ENCODE measurements at places on chromosomes 3 and 15. TPM values are rescaled to one million over a fixed set of nuclear protein-coding genes. Genes with fewer than 3 reads are reported as not detected.
A peak's percentile ranks its signal among the peaks of the same experiment; 100 is the strongest.

TRH gene
- not detected for total RNA-seq

USP19 gene
- 109 TPM for total RNA-seq

- DNase-seq: peak; percentile 96
Observed at GRCh38 chr3:5122030-5122740, at the start of gene ARL8B. Gene ARL8B (plus strand): TSS chr3:5122292. CDS start chr3:5122466, 174 bp downstream.

FRMD4B gene
- 4.0 TPM for total RNA-seq

CASR gene
- not detected for total RNA-seq

PATL2 gene
- total RNA-seq: 0.88 TPM

GRCh38 chr3:13883681-13884080, 3.8 kb upstream of the WNT7A start:
- no peak for DNase-seq

UPK1B gene
- total RNA-seq: not detected

DNA sequence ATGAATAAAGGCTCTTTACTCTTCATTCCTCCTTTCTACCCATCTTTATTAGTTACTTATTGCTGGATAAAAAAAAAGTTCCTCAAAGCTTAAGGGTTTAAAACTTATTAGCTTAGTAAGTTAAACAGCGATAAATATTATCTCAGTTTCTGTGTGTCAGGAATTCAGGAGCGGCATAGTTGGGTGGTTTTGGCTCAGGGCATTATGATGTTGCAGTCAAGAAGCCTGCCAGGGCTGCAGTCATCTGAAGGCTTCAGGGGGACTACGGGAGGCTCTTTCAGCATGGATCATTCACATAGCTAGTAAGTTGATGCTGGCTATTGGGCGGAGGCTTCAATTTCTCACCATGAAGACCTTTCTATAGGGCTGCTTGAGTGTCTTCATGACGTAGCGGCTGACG, 1.9 kb upstream of the DLG1 start:
- no peak for DNase-seq

GRCh38 chr15:40282869-40283614, at the start of gene ANKRD63:
Gene ANKRD63 (minus strand): TSS chr15:40283064. CDS start chr15:40282586, 478 bp downstream.
- no peak for DNase-seq

GRCh38 chr3:12875857-12876836, 34.8 kb upstream of the RPL32 start:
- DNase-seq: peak; percentile 69

BCHE gene
- 0.87 TPM for total RNA-seq

- no peak for DNase-seq
Observed at GRCh38 chr3:114451561-114452018, 157.8 kb downstream of the TIGIT start.

GRCh38 chr15:92714077-92714476, 58.5 kb upstream of the FAM174B start:
- DNase-seq: no peak

- no peak for DNase-seq
Observed at GRCh38 chr3:5972586-5972985, 785.1 kb downstream of the EDEM1 start.

- no peak for DNase-seq
Observed at GRCh38 chr15:83657549-83657948, 3.6 kb downstream of the ADAMTSL3 start.

- DNase-seq: no peak
Observed at GRCh38 chr15:23074684-23075083, 35.3 kb upstream of the TUBGCP5 start.

GRCh38 chr3:155712008-155712407, 32.9 kb downstream of the PLCH1 start:
- no peak for DNase-seq

GRCh38 chr3:184610245-184610871, 48.8 kb downstream of the EPHB3 start:
- DNase-seq: no peak

PLCH1 gene
- total RNA-seq: not detected

SAXO2 gene
- 4.2 TPM for total RNA-seq

DNA sequence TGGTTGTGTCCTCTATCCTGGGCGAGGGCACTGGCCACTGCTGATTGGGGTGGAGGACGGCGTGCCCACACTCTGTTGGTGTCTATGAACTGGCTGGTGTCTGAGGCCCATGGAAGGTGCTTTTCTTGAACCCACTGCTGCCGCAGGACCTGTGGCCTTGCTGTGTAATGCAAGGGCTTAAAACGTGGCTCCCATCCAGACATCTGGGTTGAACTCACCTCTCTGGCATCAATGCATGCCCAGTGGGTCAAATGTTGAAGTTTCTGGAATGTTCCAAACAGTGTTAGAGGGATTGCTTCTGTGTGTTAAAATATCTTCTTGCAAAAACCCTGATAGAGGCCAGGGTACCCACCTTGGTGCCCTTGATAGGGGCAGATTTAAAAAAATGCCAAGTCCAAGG, 42.6 kb downstream of the FAM3D start:
- DNase-seq: no peak

DNA sequence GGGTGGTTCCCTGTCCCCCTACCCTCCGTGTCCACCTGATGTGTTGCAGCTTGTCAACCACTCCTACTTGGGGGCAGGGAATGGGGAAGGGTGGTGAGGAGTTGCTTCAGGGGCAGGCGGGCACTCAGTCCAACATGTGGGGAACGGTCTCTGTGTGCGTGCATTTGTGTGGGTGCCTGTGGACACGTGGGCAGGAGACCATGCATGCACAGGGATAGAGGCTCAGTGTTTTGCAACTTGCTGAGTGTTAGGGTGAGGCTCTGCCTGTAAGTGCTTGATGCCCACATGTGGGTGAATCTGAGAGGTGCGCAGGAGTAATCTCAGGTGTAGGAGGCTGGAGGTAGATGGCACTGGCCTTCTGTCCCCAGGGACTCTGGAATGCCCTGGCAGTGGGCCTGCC, 24.4 kb upstream of the TMEM115 start:
- no peak for DNase-seq

- no peak for DNase-seq
Observed at GRCh38 chr3:129793319-129793718, 100.2 kb downstream of the TMCC1 start.

DNA sequence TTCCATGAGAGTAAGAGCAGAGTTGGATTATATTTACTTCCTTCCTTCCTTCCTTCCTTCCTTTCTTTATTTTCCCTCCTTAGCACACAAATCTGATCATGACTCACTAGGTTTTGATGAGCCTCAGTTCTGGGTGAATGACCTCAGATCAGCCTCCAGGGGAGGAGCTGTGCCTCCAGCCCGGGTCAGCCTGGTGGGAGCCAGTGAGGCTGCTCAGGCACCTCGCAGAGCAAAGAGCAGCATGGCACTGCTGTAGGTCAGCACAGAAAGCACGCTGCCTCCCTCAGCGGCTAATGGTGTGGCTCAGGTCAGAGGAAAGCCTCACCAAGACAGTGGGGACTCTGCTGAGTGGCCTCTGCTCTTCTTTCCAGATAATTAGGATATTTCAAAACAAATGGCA, 108.5 kb downstream of the SYNPR start:
- no peak for DNase-seq

ZWILCH gene
- total RNA-seq: 2.3 TPM

GRCh38 chr3:109910772-109911171, 573.4 kb upstream of the DPPA4 start:
- no peak for DNase-seq

IGSF10 gene
- total RNA-seq: 0.06 TPM

GRCh38 chr3:185693985-185694653, 108.0 kb downstream of the SENP2 start:
- DNase-seq: no peak

PLCD1 gene
- 2.4 TPM for total RNA-seq

GTF2A2 gene
- total RNA-seq: 100 TPM

GRCh38 chr3:82236257-82236656, 474.8 kb upstream of the GBE1 start:
- DNase-seq: no peak

- DNase-seq: no peak
Observed at GRCh38 chr3:29099296-29099695, 181.6 kb upstream of the RBMS3 start.

- peak; percentile 73 for DNase-seq
Observed at GRCh38 chr15:31372635-31373091, 46.0 kb downstream of the KLF13 start.

DNA sequence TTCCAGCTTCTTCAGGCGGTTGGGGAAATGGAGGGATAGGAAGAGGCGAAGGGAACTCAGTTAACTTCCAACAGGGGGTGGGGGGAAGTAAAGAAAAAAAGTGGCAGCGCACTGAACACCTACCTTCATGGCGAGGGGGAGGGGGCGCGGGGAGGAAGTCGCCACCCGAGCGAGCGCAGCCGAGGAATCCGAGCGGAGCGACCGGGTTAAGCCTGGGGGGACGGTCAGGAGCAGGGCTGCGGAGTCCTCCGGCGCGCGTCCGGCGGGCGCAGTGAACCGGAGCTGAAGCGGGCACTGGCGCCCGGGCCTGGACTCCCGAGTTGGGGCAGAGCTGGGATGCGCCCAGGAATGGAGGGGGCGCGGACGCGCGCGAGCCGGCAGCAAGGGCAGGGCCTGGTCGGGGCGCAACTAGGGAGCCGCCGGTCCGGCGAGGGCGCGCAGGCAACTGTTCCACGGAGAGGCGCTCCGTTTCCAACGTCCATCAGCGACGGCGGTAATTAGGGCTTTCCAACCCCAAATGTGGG, at the start of gene WNT5A:
WNT5A (minus strand) TSS at position 450 of the 524 bp plus-strand sequence; CDS start at position 129, 321 bp downstream.
- peak; percentile 39 for DNase-seq

- DNase-seq: no peak
Observed at GRCh38 chr3:30305021-30305420, 301.4 kb upstream of the TGFBR2 start.

SLC22A14 gene
- total RNA-seq: 0.08 TPM

GRCh38 chr3:188664795-188665194, 507.0 kb upstream of the TPRG1 start:
- no peak for DNase-seq

DNA sequence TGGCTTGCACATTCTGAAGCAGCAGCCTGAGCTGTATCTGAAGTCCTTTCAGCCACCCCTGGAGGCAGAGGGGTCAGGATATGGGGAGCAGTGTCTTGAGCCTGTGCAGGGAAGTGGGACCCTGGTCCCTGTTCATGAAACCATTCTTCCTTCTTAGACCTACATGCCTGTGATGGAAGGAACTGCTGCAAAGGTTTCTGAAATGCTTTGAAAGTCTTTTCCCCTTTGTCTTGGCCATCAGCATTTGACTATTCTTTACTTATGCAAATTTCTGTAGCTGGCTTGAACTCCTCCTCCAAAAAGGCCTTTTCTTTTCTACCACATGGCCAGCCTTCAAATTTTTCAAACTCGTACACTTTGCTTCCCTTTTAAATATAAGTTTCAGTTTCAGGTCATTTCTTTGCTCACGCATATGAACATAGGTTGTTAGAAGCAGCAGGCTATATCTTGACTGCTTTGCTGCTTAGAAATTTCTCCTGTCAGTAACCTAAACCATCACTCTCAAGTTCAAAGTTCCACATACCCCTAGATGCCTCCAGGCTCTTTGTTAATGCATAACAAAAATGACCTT, 62.3 kb downstream of the GALK2 start:
- no peak for DNase-seq

RPLP1 gene
- total RNA-seq: 2,300 TPM

- no peak for DNase-seq
Observed at GRCh38 chr15:65910341-65910740, 41.0 kb downstream of the RAB11A start.

DNA sequence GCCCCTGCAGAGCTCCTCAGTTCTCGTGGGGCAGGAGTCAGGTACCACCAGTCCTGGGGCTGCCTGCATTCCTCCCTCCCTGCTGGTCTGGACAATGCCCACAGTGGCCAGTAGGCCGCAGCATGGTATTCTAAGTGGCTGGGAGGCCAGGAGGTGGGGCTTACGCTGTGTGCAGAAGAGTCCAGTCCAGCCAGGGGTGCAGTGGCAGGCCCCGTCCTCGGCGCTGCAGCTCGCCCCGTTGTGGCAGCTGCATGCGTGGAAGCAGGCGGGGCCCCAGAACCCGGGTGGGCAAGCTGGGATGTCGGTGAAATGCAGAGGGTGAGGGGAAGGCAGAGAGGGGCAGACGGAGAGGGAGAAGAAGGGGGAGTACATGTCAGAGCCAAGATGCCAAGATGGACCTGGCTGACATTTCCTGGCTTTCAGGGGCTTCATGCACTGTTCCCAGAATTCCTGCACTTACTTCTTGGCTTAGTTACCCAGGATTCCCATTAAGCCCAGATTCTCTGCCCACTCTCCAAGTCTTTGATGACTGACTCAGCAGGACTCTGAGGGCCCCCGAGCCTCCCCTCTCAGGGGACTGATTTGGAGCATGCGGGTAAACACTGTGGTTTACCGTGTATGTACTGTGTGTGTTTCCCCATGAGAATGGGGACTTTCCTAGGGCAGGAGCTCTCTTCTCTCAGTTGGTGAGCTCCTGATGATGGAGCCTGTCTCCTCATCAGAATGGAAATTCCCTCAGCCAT, 47.5 kb downstream of the RAB11A start:
- peak; percentile 64 for DNase-seq

GRCh38 chr15:64611085-64611725, 150.8 kb downstream of the ZNF609 start:
- DNase-seq: no peak

DNA sequence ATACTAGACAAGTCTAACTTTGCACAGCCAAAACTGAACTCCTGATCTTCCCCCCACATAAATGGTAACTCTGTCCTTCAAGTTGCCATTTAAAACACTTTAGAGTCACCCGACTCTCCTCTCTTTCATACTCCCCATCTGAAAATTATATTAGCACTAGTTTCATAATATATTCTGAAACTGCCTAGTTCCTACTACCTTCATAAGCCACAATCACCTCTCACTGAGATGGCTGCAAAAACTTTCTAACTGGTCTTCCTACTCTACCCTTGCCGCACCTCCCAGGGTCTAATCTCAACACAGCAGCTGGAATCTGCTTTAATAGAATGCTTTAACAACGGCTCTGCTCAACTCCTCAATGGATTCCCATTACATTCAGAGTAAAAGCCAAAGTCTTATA, 55.0 kb downstream of the GLB1 start:
- DNase-seq: no peak

- DNase-seq: no peak
Observed at GRCh38 chr15:76195506-76196268, 115.6 kb downstream of the ETFA start.

- DNase-seq: no peak
Observed at GRCh38 chr3:88044411-88044810, 14.4 kb downstream of the CGGBP1 start.

DNA sequence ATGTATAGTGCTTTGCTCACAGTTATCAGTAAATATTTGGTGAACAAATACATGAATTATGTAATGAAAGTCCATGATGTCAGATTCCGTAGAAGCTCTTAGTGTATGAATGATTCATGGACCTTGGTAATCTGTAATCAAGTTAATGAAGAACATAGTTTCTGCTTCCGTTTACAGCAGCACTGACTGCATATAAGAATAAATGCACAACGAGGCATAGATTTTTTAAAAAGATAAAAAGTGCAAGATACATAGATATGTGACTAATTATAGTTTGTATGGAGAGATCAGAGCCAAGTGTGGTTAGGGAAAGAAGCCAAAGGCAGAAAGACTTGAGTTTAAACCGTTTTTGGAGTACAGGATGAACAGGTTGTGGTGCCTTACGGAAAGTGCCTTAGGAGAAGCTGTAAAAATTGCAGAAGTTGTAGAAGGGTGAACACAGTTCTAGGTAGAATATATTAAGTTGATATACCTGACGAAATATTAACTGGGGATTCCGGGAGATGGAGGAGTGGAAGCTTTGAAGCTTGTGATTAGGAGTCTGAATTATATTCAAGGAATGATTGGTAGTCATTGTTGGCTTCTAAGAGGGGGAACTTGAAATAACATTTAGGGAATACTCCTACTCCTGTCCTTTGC, 293.1 kb downstream of the NLGN1 start:
- DNase-seq: no peak
